ENCODE measurements at places on chromosomes 13 and 19. TPM values are rescaled to one million over a fixed set of nuclear protein-coding genes. Genes with fewer than 3 reads are reported as not detected.

The CGB2 gene
- not detected for total RNA-seq

DNA sequence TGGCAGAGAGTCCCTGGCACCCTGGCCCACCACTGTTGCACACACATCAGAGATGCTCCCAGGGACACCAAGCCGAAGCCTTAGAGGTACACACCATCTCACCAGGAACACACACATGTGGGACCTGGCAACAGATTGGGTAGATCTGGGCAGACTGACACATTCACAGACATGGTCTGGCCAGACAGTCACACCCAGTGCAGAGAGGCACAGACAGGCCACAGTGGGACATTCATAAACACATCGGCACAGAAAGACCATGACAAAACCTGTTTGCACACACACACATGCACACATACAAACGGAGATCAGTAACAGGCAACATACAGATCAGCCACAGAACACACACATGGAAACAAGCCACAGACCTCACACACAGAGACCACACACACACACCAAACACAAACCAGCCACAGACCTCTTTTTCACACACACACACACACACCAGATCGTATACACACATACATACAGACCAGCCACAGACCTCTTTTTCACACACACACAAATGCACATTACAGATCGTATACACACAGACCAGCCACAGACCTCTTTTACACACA is 6.3 kb upstream of the JUNB start:
- DNase-seq: no peak

- no peak for DNase-seq
Measured at GRCh38 chr13:47396915-47397314, 500.1 kb upstream of the HTR2A start.

The FAM124A gene
- 2.8 TPM for total RNA-seq
